ENCODE measurements at places on chromosomes 11 and 22.

DNA sequence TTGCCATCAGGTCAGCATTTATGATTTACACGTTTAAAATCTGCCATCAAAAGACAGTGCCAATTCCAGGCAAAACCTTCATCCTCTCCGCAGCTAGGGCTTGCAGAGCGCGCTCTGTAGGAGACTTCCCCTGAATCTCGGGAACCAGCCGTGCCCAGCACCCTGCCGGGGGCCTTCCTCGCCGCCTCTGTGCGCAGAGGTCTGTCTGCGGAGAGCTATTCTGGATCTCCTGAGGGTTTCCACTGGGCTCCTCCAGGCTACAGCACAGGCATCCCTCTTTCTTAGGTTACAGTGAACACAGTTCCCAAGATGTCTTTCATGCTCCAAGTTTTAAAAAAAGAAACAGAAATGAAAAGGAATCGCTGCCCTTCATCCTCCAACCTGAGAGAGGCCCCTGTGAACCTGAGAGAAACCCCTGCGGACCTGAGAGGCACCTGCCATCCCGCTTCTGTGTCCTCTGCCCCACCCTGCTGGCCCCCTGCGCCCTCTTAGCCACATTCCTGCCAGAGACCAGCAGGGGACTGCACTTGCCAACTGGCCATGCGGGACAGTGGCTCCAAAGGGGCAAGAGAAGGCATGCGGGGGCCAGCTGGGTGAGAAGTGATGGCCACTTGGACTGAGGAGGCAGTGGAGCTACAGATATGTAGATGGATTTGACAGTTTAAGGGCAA, 16.1 kb downstream of the TP53AIP1 start:
- DNase-seq = no peak

DNA sequence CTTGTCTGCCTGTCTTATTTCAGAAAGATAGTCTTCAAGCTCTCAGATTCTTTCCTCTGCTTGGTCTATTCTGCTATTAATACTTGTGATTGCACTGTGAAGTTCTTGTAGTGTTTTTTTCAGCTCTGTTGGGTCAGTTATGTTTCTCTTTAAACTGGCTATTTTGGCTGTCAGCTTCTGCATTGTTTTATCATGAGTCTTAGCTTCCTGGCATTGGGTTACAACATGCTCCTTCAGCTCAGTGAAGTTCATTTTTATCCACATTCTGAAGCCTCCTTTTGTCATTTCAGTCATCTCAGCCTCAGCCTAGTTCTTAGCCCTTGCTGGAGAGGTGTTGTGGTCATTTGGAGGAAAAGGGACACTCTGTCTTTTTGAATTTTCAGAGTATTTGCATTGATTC, 15.5 kb upstream of the DEPDC7 start:
- no peak for DNase-seq

DNA sequence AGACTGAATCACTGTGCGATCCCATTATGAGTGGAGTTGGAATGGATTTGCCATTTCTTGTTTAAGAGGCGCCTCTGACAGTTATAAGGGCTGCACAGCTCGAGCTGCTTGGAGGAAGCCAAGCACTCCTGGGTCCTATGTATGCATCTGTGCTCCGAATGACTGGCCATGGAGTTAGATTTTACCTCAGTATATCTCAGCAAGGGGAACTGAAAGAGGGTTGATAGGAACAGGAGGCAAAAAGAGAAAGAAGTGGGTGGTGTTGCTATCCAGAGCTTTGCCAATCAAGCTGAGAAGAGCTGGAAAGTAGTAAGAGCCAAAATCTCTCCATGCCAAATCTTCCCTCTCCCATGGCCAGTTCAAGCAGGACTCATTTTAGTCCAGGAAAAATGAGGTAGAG, 632.0 kb upstream of the KIRREL3 start:
- DNase-seq = no peak

- peak; percentile 42 for DNase-seq
These were observed 51.4 kb upstream of the RASD2 start for GRCh38 chr22:35489239-35489638.

DNA sequence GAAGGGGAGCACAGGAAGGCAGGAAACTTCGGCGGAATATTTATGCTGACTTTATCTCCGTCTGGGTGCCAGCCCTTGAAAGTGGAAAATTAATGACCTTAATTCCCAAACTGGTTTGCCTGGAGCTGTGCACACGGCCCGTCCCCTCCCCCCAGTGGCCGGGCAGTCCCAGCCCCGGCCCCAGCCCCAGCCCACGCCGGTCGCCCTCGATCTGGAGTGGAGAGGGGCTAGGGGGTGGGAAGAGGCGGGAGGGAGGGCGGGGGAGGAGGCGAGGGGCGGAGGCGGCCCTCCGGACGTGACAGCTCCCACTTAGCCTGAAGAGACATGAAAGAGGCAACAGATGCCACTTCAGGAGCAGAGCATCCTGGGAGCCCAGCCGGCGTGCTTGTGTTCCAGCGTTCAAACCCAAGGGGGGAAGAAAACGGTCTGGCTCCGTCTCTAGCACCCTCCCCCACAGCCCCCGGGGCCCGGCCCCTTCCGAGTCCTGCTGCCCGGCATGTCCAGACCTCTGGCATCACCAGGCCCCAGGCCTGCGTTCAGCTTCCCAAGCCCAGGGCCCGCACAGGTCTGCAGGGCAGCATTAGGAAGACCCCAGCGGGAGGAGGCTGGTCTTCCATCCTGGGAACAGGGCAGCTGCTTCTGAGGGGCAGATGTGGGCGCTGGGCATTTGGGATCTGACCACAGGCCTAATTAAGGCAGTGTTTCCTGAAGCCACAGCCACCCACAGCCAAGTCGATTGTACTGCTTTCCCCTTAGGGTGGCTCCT, 20.0 kb upstream of the LMO1 start:
- peak; percentile 80 for DNase-seq

GRCh38 chr11:120500414-120501071, 11.0 kb upstream of the GRIK4 start:
- DNase-seq = no peak

- no peak for DNase-seq
These were observed 1166.2 kb downstream of the TBC1D22A start for GRCh38 chr22:47928631-47929030.

- DNase-seq = no peak
These were observed 9.3 kb upstream of the FCHSD2 start for GRCh38 chr11:73151416-73151815.

- peak; percentile 89 for DNase-seq
These were observed 18.4 kb downstream of the BCL9L start for GRCh38 chr11:118907051-118908042.

DNA sequence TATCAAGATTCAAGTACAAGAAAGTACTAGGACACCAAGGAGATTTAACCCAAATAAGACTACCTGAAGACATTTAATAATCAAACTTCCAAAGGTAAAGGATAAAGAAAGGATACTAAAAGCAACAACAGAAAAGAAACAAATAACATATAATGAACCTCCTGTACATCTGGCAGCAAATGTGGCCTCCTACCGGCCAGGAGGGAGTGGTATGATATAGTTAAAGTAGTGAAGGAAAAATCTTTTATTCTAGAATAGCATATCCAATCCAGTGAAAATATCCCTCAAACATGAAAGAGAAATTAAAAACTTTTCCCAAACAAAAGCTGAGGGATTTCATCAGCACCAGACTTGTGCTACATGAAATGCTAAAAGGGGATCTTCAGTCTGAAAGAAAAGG, 104.7 kb upstream of the GUCY1A2 start:
- no peak for DNase-seq

DNA sequence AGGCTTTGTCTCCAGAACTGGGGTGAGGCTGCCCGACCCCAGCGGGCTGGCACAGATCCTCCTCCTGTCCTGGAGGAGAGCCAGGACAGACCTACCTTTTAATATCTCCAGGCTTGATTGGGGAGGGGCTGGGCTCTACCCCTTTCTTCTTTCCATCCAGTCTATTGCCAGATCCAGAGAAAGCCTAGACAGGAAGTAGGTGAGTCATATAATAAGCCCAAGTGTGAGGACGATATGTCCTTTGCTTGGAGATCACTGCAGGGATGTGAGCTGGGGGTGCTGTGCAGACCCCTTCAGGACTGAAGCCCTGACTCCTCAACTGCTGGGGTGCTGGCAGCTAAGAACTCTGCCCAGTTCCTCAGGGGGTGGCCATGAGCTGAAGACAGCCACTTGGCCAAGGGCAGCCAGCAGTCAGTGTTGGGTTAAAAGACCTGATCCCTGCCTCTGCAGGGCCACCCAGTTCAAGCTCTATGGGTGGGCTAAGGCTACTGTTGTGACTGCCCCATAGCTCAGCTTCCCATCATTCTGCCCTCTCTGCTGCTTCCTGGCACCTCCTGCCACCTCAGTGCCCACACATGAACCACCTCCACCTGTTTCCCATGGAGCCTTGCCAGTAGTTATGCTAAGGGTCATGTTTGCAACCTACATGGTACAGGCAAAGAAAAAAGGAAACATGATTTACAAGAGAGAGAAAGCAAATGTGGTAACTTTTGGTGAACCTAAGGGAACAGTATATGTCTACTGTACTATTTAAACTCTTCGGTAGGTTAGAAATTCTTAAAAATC, 8.3 kb upstream of the C22orf39 start:
- DNase-seq = no peak

- no peak for DNase-seq
These were observed 8.6 kb downstream of the HSD17B12 start for GRCh38 chr11:43689167-43689566.

DNA sequence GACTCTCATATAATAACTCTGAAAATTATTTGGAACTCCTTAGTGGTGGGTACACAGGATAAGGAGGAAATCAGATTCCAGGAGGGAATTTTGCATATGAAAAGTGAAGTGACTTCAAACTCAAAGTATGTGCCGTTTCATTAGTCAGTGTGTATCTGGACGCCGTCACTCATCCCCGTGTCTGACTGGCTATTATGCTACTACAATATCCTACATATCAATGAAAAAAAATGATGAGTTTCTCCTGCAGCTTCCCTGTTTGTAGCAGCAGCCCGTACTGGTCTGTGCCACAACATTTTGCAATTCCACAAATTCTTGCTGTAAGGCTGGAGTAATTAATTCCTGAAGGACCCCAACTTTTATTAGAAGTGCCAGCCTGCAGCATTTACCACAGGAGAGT, 16.5 kb downstream of the WT1 start:
- no peak for DNase-seq

GRCh38 chr11:10918698-10919097, 60.8 kb upstream of the ZBED5 start:
- DNase-seq = no peak

- DNase-seq = peak; percentile 39
These were observed 16.3 kb downstream of the DGKZ start for GRCh38 chr11:46363455-46364005.

- peak; percentile 23 for DNase-seq
These were observed 1862.9 kb upstream of the RAG2 start for GRCh38 chr11:38460896-38461295.

- DNase-seq = no peak
These were observed 416.3 kb downstream of the AASDHPPT start for GRCh38 chr11:106493751-106494150.

DNA sequence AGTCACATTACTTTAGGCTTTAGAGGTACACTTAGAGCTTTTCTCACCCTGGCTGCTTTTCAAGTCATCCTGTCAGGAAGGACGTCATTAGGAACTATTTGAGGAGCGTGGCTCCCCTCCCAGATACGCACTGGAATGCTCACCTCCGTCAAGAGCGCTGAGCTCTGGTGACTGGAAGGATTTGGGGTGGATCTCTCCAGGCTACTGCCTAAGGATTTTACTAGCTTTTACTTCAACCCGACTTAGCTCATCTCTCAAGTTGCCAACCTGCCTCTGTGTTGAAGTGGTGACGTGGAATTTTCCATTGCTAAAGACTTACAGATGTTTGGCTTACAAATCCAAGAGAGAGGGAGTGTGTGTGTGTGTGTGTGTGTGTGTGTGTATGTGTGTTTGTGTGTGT, 355.3 kb upstream of the CCDC90B start:
- DNase-seq = no peak

DNA sequence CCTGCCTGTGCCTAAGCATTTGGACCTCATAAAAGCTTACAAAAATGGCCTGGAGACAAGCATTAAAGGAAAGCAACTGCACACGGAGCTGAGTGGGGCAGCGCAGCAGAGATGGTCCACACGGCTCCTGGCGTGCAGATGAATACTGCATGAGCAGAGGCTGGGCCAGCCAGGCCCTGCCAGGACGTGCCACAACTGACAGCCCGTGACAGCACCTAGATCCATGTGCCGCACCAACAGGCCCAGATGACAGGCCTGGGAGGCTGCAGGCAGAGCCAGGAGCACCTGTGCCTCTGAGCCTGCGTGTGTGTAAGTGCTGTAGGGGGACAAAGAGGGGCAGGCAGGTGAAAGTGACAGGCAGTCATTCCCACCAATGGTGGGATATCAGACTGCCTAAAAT, 33.4 kb downstream of the MICAL3 start:
- no peak for DNase-seq

GRCh38 chr11:61516675-61517572, 8.4 kb downstream of the LRRC10B start:
- peak; percentile 85 for DNase-seq

GRCh38 chr22:46353483-46354105, 18.1 kb downstream of the TRMU start:
- no peak for DNase-seq

DNA sequence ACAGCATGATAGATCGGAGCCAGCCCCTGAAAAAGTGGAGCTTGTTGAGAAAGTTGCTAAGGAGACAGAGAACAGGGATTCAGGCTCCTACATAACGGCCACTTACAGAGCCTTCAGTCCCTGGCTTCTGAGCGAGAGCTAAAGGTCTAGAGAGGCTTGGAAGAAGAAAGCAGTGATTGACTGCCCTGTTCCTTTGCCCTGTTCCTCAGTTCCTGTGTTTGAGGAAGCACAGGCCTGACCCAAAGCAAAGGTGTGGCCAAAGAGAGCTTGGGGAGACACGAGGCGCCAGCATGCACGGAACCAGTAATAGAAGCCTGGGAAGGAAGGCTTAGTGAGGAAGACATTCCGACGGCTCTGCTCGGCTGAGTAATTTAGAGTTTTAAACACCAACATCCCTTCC, 74.1 kb upstream of the CSNK2A3 start:
- DNase-seq = no peak

DNA sequence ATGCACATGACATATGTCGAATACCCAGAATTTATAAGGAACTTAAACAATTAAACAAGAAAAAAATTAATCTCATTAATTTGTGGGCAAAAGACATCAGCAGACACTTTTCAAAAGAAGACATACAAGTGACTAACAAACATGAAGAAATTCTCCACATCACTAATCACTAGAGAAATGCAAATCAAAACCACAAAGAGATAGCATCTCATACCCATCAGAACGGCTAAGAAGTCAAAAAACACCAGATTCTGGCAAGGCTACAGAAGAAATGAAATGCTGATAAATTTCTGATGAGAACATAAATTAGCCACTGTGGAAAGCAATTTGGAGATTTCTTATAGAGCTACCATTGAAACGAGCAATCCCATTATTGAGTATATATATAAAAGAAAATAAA, 210.6 kb upstream of the LUZP2 start:
- no peak for DNase-seq

- DNase-seq = no peak
These were observed 408.0 kb downstream of the SHANK2 start for GRCh38 chr11:70844387-70844786.

Measured in glutamatergic neuron (in vitro differentiated cells).